AG09309 (cell line): ENCODE measurements at places on chromosomes 3 and 15.

DNA sequence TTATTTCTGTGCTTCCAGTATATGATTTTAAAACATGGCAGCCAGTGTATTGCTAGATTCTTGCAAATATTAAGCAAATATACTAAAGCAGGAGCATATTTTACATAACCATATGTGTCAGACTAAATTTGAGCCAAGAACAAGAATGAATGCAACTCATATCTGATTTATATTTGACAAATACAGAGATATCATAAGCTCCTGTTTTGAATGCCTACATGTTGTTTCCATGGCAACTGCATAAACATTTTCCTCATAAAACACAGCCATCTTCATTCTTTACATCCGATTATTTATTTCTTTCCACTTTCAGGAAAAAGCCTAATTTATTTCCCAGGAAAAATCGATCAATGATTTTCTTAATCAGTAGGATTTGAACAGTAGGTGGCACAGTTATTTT, 172.2 kb upstream of the TSPAN3 start:
- DNase-seq: no peak

DNA sequence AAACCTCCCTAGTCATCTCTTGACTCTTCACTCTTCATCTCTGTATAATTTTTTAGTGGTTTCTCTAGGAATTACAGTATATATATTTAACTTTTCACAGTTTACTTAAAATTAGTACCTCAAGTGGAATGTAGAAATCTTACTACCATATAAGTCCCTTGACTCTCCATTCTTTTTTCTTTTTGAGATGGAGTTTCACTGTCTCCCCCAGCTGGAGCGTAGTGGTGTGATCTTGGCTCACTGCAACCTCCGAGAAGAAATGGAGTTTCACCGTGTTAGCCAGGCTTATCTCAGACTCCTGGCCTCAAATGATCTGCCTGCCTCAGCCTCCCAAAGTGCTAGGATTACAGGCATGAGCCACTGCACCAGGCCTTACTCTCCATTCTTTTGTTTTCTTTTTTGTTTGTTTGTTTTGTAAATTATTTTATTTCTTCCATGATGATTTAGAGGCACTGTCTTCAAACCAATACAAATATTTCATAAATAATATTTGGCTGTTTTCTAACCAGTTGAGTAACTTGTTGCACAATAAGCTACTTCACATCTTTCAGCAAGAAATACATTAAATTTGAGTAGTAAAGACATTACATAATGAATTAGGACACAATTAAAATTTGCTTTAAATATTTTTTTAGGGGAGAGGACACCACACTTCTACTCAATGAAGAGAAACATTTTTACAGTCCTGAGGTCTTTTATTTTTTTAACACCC, 144.8 kb downstream of the RBPMS2 start:
- DNase-seq: no peak

- DNase-seq: peak; percentile 62
Measured at GRCh38 chr3:138082085-138082991, 33.1 kb downstream of the DZIP1L start.

DNA sequence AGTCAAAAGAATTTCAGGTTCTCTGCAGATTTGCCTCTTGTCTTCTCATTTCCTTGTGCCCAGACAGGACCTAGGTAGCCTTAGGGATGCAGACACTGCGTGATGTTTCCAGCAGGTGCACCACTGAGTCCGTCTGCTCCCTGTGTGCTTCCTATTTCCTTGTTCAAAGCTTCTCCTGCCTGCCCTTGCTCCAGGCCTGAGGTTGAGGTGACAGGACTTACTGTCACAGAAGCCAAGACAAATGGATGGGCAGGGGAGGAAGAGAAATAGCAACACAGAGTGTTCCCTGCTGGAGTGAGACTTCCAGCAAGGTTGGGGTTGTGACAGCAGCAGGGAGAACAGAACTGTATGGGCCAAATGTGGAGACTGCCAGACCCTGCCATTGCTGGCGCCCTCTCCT, 199.4 kb downstream of the MYRIP start:
- no peak for DNase-seq
